ENCODE measurements at places on chromosomes 13 and 19.
A peak's percentile ranks its signal among the peaks of the same experiment; 100 is the strongest.

DNA sequence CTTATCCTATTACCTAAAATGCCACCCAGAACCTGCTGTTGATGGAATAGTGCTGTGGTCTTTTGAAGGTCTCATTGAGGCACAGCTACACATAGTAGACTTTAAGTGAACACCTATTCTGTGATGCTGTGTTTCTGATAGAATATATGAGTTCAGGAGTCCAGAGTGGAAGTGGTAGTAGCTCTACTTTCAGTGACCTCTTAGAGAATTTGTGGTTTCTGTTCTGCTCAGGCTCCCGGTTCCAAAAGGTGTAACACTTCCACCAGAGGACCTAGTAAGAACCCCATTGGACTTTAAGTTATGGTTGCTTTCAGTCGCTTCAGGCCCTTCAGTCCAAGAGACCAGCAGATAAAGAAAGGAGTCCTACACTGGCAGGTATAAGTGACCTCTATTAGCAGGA is 11.4 kb upstream of the MYCBP2 start:
- DNase-seq = no peak

GRCh38 chr19:10552510-10553053 is 8.9 kb downstream of the ATG4D start:
- DNase-seq = peak; percentile 68

DNA sequence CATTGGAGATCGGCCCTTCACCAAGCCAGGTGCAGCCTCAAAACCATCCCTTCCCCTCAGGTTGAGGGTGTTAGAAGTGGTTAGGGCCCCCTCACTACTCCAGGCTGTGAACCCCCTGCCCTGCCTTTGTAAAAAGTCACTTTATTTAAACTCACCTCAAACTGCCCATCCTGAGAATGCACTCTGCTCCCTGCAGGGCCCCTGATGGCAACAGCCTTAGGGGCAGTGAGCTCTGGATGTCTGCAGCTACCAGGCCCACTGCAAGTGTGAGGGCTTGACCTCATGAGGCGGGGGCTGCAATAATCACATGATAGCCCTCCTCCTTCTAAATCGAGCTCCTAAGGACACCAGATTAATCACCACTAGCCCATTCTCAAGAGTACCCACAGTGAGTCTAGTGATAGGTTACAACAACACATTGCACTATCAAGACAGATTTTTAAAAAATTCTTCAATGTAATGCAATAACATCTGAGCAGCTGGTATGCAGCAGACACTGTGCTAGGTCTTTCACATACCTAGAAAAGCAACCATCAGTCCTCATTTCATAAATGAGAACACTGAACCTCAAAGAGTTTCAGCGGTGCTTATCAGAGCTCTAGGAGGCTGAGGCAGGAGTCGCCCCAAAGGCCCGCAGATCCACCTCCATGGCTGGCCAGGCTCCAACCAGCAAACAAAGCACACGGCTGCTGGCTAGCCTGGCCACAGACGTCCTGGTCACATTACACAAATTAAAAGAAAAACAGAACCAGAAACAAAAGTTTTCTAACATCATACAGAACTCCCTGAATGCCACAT is 26.0 kb downstream of the SLC7A1 start:
- no peak for DNase-seq

GRCh38 chr13:76622315-76623040 is 263.7 kb downstream of the KCTD12 start:
- peak; percentile 46 for DNase-seq

DNA sequence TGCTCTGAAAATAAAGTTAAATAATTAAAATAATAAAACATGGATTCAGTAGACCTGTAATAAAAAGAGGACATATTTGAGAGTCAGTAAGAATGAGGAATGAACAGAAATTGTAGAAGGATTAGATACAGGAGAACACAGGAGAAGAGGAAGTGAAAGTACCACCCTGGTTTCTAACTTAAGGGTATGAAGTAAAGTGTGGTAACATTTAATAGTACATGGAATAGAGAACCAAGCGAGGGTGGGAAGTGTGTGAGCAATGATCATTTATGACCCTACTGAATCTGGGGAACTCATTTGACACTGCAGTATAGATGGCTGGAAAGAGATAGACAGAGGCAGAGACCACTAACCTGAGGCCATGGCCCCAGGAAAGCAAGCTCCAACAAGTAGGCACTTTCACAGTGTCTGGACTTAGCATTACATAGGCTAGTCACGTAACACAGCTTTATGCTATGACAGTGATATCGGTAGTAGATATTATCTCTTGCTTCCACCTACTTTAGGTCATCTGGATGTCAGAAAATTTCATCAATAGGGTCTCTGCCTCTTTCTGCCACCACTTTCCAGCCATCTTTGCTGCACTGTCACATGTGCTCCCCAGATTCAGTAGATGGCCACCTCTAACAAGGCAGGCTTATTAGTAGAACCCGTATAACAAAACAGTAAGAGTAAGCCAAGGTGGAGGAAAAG is 633.9 kb upstream of the MIR17HG start:
- DNase-seq = no peak

GRCh38 chr13:78323848-78324247 is 279.5 kb downstream of the POU4F1 start:
- DNase-seq = no peak

DNA sequence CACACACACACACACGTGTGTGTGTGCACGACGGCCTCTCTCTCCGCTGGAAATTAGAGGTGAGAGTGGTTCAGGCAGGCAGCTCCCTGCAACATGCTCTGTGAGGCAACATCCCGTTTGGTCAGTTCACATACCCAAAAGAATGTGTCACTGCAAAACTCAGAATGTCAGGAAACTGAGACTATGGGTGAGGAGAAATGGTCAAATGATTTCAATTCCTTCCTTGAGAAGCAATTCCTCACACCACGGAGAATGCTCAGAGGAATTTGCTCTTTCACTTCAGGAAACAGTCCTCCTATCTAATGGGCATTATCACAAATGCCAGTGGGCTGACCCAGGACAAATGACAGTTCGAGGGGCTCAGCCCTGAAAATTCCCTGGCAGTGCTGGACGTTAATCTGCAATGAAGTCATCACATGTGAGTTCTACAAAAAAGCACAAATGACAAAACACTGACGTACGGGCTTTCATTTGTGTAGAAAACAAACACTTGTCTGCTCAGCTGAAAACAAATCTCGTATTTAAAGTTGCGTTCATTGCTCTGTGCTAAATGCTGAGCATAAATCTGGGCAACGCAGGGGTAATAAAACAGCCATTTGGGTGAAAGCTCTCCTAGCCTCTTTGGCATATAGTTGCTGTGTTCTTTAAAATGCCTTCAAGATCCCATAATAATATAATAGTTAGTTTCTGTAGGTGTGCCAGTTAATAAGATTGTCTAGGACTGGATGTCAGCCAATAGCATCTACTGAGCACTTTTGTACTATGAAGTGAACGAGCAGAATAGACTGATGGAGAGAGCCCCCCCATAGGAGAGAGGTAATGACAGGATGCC is 18.6 kb upstream of the LATS2 start:
- no peak for DNase-seq

- no peak for DNase-seq
These were observed 2.1 kb downstream of the ZMYM2 start for GRCh38 chr13:19960653-19960976.

DNA sequence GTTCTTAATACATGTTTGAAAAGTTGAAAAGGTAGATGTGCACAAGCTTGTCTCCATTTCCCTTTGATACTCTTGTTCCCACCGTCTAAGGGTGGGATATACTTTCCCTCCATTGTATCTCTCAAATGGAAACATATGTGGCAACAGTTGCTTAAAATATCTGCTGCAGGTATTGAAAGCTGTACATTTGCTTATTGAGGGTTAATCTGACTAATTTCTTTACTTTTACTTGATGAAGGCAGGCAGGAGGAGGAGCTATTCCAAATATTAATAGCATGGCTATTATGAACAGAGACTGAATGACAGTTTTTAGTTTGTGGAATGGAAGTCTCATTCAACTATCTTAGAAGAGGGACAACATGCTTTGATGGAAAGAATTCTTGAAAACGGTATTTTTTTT is 103.8 kb downstream of the SLC10A2 start:
- DNase-seq = no peak

GRCh38 chr13:53821632-53822031 is 793.0 kb downstream of the OLFM4 start:
- no peak for DNase-seq

DNA sequence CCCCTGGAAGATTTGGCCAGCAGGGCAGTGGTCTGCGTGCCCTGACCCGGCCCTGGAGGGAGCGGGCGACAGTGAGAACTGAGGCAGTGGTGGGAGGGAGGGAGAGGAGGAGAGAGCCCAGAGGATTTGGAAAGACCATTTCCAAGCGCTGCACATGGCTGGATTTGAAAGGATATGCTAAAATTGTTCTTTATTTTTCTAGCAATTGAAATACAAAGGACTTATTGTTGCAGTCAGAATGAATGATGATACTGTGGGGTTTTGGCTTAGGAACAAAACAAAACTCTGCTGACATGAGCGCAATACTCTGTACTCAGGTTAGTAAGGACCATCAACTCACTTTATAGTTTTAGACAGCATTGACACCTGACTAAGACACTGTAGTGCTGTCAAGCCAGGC is 69.5 kb downstream of the TNFRSF19 start:
- DNase-seq = no peak

- DNase-seq = no peak
These were observed 60.1 kb downstream of the RNASEH2B start for GRCh38 chr13:50969691-50970090.

- DNase-seq = no peak
These were observed 8.5 kb downstream of the UBA2 start for GRCh38 chr19:34436716-34437115.

GRCh38 chr13:40116008-40116407 is 460.5 kb downstream of the COG6 start:
- no peak for DNase-seq

DNA sequence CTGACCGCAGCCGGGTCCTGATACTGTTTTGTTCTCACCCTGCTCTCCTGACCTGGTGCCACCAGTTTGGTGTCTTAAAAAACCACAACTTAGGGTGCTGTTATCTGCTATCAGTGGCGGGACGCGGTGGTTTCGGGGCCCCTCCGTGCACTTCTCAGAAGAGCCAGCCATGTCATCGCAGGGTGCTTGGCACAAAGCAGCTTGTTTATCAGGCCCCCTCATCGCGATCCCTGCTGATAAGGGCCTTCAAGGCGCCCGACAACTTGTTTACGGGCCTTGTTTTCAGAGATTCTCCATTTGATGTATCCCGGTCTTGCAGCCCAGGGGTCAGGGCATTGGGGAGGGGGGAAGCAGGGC is 58.1 kb upstream of the KLF2 start:
- DNase-seq = no peak

GRCh38 chr13:55553701-55554100 is 1587.0 kb upstream of the PRR20A start:
- no peak for DNase-seq

DNA sequence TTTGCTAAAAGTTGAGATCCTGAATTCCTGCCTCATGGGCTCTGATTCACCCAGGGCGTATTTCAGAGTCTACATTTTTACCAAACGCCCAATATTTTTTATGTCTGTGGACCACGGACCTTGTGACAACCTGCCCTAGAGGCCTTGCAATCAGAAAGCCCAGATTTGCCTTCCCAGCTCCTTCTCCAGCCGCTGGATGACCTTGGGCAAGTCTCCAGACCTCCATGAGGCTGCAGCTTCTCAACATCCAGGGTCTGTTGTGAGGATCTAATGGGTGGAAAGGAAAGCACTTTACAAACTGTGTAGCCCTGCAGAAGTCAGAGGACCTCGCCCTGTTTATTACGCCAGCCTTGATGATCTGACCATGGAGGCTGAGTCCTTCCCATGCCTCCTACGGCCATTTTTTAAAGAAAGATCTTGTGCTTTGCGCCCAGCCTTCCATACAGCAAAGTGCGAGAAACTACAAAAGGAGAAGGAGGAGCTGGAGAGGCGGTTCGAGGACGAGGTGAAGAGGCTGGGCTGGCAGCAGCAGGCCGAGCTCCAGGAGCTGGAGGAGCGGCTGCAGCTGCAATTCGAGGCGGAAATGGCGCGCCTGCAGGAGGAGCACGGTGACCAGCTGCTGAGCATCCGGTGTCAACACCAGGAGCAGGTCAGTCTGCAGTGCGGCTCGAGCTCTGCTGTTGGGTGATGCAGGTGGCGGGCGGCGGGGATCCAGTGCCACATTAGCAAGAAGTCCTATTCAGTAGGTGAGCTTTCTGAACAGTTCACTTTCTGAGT is 115.6 kb downstream of the SLC7A1 start:
- peak; percentile 48 for DNase-seq

DNA sequence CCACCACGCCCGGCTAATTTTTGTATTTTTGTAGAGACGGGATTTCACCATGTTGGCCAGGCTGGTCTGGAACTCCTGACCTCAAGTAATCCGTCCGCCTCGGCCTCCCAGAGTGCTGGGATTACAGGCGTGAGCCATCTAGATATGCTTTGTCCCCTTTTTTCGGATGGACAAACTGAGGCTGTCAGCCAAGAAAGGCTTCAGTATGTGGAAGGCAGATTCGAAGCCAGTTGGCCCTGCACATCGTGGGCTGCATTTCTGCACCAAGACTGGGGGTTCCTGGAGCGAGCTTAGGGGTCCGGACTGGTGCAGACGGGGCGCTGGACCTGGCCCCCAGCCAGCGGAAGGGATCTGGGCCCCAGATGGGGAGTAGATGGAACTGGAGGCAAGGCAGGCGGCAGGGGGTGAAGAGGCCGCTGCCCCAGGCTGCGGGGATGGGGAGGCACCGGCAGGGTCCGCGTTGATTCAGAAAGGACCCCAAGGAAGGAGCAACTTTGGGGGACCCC is 9.7 kb upstream of the JUND start:
- no peak for DNase-seq

- DNase-seq = no peak
These were observed 72.8 kb upstream of the CLDN10 start for GRCh38 chr13:95479731-95480130.

GRCh38 chr19:19487950-19488874 is 27.1 kb downstream of the TSSK6 start:
- DNase-seq = peak; percentile 43

DNA sequence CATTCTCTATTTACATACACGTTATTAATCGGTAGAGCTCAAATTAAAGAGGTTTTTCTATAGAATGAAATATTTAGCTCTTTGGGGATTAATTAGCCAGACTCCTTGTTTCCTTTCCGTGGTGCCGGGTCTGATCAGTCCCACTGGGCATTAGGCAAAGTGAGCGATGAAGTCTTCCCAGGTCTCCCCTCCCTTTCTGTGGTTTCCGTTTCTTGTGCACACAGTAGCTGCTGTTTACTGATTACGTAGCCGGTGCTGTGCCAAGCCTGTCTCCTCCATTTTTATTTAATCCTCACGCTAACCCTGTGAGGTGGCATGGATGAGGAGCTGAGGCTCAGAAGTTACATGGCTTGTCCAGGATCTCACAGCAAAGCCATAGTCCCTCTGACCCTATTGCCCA is 9.0 kb downstream of the SLC25A15 start:
- no peak for DNase-seq

DNA sequence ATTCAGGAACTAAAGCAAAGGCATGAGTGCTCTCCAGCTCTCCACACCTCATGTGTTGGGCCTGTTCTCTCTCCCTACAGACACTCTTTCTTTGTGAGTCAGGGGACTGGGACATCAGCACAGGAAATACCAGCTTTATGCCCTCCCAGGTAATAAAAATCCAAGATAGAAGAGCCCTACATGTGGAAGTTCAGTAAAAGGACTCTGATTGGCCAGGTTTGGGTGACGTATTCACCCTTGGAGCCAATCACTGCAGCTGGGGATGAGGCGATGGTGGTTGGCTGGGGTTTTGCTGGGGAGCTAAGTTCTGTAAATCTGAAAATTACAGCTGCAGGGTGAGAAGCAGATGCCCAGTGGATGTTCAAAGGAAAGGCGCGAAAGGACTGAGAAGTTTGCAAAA is 32.5 kb downstream of the CCDC70 start:
- no peak for DNase-seq

- no peak for DNase-seq
These were observed 8.9 kb upstream of the MAB21L1 start for GRCh38 chr13:35485424-35485823.

Measured in testis (tissue), 5 donors.